ENCODE measurements at places on chromosomes 16 and 17. TPM values are rescaled to one million over a fixed set of nuclear protein-coding genes. Genes with fewer than 3 reads are reported as not detected.

GRCh38 chr17:78122216-78122930 lies 6.2 kb downstream of the TMC6 start:
- no peak for DNase-seq

- DNase-seq: no peak
Observed at GRCh38 chr17:12098568-12098967, 77.9 kb downstream of the MAP2K4 start.

GRCh38 chr16:84818989-84819643 lies 669 bp upstream of the CRISPLD2 start:
- no peak for DNase-seq

GRCh38 chr17:78934681-78935418 lies 9.7 kb upstream of the TIMP2 start:
- no peak for DNase-seq

- no peak for DNase-seq
Observed at GRCh38 chr16:21242756-21243155, 9.3 kb downstream of the ANKS4B start.

GRCh38 chr16:11180489-11180888 lies 75.5 kb downstream of the SOCS1 start:
- DNase-seq: no peak

GRCh38 chr17:75536366-75536765 lies 10.9 kb downstream of the LLGL2 start:
- DNase-seq: no peak

DNA sequence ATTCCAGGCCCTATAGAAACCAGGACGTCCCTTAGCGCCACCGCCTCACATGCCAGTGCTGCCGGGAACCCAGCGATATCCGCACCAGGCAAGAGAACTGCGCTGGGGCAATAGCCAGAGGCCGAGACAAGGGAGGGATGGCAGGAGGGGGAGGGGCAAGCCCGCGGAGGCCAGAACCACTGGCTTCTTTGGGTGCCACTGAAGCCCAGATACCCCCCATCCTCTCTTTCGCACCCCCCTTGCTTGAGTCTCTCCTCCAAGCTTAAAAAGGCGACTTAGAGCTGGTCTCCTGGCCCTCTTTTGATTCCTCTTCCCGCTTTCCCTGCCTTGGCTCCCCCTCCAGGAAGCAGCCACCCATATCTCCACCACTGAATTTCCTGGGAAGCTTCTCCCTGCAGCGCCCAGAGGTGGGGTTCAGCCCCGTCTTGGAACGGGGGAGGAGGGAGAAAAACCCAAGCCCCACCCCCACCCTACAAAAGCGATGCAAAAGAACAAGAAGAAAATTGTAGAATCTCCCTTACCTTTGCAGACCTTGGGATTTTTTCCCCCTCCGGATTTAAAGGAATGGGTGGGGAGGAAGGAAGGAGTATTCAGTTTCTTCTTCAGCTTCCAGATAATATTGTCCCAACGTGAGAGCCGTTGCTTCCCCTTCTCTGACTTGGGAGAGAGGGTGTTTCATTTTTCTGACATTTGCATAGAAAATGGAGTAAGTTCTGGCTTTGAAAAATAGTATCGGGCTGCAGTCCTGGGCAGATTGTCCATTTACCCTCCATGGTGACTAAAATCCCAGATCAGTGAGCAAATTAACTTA lies 622 bp downstream of the HOXB6 start:
- DNase-seq: no peak

DNA sequence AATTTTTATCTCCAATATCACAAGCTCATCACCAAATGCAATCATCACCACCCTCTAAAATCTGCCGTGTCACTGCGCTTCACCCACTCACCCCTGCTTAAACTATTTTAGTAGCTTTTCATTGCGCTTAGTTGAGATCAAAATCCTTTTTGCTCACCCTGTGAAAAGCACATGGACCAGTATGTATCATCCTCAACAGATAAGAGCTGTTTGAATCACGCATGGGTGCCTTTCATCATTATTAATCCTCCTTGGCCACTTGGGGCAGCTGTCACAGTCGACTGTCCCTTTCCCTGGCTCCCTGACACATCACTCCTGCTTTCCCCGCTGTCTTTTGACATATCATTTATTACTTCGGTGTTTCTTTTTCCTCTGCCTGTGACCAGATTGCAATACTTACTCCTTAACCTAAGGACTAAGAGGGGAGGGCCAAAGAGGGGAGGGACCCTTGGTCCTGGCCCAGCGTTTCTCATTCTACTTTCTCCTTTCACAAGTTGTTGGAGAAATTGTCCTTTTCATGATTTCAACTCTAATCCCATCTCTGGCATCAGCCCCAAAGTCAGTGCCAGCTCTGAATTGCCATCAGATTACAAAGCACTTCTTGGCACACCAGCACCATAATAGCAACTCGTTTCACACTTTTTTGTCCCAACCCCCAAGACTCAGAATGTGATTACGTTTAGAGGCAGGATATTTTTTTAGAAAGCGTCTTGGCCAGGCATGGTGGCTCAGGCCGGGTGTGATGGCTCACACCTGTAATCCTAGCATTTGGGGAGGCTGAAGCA lies 8.6 kb upstream of the KDM6B start:
- no peak for DNase-seq

- DNase-seq: no peak
Observed at GRCh38 chr17:20200016-20200795, 191.0 kb downstream of the SPECC1 start.

DNA sequence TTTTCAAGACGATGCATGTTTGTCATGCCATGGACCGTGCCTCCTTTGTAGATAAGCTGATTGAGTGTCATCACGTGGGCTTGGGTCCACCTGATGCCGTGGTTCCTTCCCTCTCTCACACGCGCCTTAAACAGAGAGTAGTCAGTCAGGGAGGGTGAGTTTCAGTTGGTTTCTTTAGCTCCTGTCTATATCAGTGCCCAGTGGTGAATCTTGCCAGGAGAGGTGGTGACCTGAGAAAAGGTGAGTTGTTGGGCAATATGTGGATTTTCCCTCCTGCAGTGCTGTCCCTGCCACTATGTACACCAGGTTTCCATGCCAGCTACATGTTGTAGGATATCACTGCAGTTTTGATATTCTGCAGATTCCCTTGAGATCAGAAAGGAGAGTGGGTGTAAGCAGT lies 129.7 kb downstream of the LAT start:
- DNase-seq: no peak

DNA sequence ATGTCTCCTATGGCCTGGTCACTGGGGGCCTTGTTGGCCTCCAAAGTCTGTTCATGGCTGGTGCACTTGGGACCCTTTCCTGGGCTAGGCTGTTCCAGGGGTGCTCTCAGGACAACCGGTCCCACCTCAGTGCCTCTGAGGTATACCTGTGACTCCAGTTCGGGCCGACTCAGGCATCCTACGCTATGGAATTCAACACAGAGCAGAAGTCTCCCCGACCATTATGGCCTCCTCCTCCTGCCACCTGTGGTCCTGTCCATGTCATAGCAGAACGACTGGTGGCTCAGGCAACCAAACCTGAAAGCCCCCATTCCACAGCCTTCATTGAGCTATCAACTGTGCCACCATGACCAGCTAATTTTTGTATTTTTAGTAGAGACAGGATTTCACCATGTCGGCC lies 8.5 kb upstream of the PSMD7 start:
- DNase-seq: no peak

DNA sequence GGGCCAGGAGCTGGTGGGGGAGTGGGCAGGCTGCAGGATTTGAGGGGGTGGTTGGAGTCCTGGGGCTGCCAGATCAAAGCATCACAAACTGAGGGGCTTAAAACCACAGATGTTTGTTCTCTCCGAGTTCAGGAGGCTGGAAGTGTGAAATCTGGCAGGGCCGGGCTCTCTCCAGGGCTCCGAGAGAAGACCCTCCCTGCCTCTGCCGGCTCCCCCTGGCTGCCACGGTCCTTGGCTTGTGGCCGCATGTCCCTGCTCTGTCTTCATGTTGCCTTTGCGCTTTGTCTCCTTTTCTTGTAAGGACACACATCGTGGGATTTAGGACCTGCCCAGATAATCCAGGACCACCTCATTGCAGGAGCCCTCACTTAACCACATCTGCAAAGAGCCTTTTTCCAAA lies 139.8 kb upstream of the GSE1 start:
- DNase-seq: no peak

GRCh38 chr17:350706-351448 lies 1.7 kb downstream of the RPH3AL start:
- DNase-seq: no peak

GRCh38 chr17:81388612-81389367 lies 6.5 kb upstream of the BAHCC1 start:
- DNase-seq: no peak

DNA sequence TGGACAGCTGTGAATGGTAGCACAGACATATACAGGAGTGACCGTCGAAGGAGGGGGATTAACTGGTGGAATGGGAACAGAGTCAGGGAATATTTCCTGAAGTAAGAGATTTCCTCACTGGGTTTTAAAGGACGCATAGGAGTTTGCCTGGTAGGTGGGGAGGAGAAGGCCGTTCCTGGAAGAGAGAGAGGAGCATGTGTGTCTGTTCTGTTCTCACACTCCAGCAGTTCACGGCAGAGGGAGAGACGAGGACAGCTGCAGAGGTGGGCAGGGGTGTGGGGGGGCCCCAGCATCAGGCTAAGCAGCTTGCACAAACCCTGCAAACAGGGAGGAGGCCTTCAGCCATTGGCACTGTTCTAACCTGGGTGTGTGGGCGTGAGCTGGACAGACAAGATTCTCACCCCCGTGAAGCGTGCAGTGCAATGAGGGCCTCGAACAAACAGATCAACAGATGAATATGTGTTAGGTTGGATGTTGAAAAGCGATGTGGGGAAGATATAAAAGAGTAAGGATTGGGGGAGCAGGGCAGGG lies 85.3 kb upstream of the GSE1 start:
- no peak for DNase-seq

DNA sequence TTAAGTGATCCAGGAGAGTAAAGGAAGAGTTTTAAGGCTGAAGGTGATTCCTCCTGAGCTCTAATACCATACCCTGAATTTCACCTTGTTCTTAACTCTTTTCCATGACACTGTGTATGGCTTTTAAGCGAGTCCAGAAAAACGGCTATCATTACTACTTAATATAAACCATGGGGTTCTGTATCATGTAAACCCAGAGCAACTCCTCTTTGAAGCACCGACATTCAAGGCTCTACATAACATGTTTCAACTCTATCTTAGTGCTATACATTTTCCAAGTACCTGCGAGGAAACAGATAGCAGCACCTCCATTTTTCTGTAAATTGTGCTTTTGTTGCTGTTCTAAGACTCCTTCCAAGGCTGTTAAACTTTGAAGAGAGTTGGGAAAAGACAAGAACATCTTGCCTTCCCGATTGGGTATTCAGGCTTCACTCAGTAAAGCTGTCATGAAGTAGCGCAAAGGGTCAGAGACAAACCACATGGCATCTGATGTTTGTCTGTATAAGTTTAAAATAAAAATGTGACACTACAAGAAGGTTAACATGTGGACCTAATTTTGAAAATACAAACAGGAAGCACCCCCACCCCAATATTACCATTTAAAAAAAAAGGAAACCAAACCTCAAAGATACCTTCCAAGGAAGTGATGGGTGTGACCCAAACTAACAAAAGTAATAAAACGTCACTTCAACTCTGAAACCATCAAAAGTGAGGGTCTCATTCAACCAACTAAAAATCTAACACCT lies 3.9 kb downstream of the STAT5B start:
- DNase-seq: no peak

DNA sequence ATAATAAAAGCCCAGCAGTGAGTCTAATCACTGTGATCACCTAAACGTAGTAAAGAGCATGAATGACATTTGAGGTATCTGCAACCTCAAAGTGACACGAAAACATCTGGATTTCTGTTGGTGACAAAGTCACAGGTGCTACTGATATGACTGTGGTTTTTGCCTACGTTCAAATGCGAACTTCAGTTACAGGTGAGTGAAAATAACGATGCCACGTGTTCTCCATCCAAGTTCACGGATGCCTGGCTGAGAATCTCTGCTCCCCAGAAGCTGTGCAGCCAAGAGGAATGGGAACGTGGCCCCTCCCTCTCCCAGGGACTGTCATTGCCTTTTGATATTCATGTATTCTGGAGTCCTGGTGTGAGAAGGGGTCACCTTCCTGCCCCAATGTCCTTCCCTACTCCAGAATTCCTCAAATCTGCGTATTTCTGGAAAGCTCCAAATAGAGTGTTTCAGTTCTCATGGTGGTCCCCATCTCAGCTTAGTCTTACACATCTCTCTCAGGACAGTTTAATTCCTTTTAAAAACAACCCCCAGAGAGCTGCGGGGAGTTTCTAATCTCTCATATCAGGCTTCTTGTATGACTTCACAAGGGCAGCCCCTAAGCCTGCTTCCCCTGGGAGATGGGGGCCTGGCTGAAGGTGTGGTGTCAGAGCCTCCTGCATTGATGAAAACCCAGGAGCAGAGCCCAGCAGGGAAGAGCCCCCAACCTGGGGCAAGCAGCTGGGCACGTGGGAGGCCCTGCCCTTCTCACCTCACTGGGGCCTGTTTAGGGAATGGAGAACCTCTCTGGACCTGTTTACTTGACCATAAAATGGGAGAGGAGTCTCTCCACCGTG lies 25.8 kb downstream of the PIK3R5 start:
- DNase-seq: no peak

- DNase-seq: no peak
Observed at GRCh38 chr17:8947201-8947600, 18.3 kb downstream of the PIK3R5 start.

DNA sequence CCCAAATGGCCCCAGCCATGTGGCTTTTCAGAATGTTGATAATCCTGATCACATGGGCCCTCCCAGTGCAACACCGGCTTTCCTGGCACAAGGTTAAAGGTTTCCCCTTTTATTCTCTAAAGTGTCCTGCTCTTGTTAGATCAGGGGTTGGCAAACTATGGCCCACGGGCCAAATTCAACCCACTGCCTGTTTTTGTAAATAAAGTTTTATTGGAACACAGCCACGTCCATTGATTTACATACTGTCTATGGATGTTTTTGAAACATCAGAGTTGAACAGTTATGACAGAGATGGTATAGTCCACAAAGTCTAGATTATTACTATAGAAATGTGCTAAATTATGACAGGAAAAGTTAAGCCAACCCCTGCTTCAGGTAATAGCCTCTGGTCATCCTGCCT lies 157.3 kb downstream of the ZFHX3 start:
- DNase-seq: no peak

GRCh38 chr17:5439446-5439764 lies 450 bp upstream of the C1QBP start:
- DNase-seq: no peak

DNA sequence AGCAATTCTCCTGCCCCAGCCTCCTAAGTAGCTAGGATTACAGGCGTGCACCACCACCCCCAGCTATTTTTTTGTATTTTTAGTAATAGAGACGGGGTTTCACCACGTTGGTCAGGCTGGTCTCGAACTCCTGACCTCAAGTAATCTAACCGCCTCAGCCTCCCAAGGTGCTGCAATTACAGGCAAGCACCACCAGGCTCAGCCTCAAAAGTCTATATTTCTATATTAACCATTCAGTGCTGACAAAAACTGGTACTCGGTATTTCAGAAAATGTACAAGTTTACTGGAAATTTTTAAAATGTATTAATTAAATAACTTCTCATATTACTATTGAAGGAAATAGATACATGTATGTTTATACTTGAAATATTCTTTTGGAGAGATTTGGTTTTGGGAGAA lies 1.4 kb upstream of the HEXD start:
- DNase-seq: no peak

- no peak for DNase-seq
Observed at GRCh38 chr17:31758646-31759045, 100.4 kb downstream of the COPRS start.

GRCh38 chr16:67349172-67349571 lies 22.6 kb downstream of the LRRC36 start:
- no peak for DNase-seq

LPO gene
- 0.48 TPM for total RNA-seq

KCNH6 gene
- 0.07 TPM for total RNA-seq

SNX11 gene
- total RNA-seq: 18.1 TPM

ARL6IP1 gene
- total RNA-seq: 267 TPM

B9D1 gene
- 19.0 TPM for total RNA-seq

PARD6A gene
- total RNA-seq: 12.1 TPM

All from kidney epithelial cell (primary cell).